MG63 (cell line): ENCODE measurements at places on chromosomes 5 and 9. TPM values are rescaled to one million over a fixed set of nuclear protein-coding genes. Genes with fewer than 3 reads are reported as not detected.

GRCh38 chr5:155181542-155181941 lies 168.0 kb downstream of the KIF4B start:
- no peak for DNase-seq

GRCh38 chr5:96780626-96781025 lies 27.1 kb downstream of the ERAP1 start:
- DNase-seq: no peak

GRCh38 chr9:123697686-123698085 lies 232.2 kb downstream of the DENND1A start:
- no peak for DNase-seq

- DNase-seq: no peak
These were observed 2.3 kb downstream of the DIRAS2 start for GRCh38 chr9:90640361-90640760.

GRCh38 chr5:168227973-168228615 lies 63.4 kb upstream of the WWC1 start:
- no peak for DNase-seq

GRCh38 chr9:84190411-84190810 lies 150.1 kb downstream of the SLC28A3 start:
- DNase-seq: no peak

- no peak for DNase-seq
These were observed 26.5 kb upstream of the MTMR12 start for GRCh38 chr5:32339198-32339597.

GRCh38 chr5:141783005-141783946 lies 94.9 kb downstream of the PCDH1 start:
- DNase-seq: peak; percentile 45

DNA sequence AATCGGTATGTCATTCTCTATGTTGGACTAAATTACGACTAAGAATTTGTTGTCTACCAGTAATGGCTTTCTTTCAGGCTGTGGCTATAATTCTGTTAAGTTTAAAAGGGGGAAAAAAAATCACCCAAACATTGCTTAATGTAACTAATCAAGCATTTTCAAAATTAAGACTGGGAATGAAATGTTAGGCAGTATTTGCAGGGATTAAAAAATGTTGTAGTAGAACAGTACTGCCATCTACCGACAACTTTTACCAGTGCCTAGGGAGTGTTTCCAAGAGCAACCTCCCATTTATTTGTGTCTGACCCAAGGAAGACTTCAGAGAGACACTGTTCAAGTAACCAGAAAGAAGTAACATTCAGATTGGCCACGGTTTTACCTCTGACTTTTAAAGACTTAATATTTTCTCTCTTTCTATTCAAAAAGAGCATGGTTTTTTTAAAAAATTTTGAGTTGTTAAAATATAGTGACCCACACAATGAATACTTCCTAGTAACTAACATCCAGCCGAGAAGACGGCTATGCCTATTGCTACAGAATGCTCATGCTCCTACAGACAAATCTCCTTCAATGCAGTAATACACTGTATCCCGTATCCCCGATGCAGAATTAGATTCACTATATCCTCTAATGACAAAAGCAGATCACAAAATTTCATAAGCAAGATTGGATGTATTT lies 92.4 kb downstream of the ARL15 start:
- no peak for DNase-seq

DNA sequence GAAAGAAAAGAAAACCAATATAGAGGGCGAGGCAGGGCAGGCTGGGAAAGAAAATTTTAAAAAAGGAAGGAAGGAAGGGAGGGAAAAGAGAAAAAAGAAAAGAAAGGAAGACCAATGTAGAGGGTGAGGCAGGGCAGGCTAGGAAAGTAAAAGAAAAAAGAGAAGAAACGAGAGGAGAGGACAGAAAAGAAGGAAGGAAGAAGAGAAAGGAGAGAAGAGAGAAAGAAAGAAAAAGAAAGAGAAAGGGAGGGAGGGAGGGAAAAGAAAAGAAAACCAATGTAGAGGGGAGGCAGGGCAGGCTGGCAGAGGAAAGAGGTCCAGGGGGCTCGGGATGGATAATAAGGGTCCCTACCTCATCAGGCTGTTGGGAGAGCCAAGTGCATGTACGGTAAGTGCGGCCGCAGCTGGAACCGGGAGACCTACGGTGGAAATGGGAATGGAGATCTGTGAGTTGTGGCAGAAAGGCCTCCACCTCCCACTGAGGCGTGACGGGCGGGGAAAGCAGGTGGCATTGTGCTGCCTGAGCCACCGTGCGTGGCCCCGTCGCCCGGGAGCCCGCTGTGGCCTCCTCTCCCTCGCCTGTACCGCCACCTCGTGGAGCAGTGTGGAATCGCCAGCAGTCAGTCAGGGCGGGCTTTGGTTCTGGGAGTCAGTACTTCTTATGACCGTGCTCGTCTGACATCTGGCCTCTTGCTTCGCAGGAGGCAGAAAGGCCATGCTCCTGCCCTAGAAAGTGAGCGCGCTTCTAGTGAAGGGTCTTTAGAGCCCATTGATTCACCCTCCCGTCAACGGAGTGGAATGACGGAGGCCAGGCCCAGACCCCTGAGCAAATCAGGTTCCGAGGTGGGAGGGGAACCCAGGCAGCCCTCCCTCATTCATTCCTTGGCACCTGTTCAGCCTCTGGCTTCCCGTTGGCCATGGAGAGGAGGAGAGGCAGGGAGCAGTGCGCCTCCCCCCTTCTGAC lies 10.4 kb upstream of the NHP2 start:
- DNase-seq: peak; percentile 69

DNA sequence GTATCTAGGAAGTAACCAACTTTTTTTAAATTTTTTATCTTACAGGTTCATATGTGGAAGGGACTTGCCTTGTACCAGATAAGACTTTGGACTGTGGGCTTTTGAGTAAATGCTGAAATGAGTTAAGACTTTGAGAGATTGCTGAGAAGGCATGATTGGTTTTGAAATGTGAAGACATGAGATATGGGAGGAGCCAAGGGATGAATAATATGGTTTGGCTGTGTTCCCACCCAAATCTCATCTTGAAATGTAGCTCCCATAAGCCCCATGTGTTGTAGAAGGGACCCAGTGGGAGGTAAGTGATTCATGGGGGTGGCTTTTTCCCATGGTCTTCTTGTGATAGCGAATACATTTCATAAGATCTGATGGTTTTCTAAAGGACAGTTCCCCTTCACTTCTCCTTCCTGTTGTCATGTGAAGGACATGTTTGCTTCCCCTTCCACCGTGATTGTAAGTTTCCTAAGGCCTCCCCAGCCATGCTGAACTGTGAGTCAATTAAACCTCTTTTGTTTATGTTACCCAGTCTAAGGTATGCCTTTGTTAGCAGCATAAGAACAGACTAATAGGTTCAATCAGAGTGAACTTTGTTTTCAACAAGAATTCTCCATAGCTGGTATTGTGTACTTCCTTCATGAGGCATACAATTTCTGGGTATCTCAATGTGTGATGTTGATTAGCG lies 535.6 kb upstream of the MEF2C start:
- DNase-seq: no peak

- no peak for DNase-seq
These were observed 75.5 kb downstream of the UNC13B start for GRCh38 chr9:35237311-35237710.

- no peak for DNase-seq
These were observed 112.5 kb downstream of the FAM114A2 start for GRCh38 chr5:153926201-153926600.

GRCh38 chr5:176589039-176589769 lies 20.8 kb downstream of the GPRIN1 start:
- no peak for DNase-seq

GRCh38 chr5:163604013-163604412 lies 98.6 kb downstream of the MAT2B start:
- no peak for DNase-seq

- DNase-seq: no peak
These were observed 35.5 kb downstream of the ADAM19 start for GRCh38 chr5:157540124-157540523.

- no peak for DNase-seq
These were observed 74.8 kb downstream of the HABP4 start for GRCh38 chr9:96524764-96525163.

GRCh38 chr5:24789611-24790351 lies 145.0 kb upstream of the CDH10 start:
- peak; percentile 25 for DNase-seq

GRCh38 chr5:31860726-31861433 lies 221.9 kb downstream of the PDZD2 start:
- no peak for DNase-seq

GRCh38 chr9:110081395-110081794 lies 126.6 kb downstream of the C9orf152 start:
- peak; percentile 38 for DNase-seq

GRCh38 chr9:114894609-114895433 lies 35.6 kb downstream of the TNFSF8 start:
- DNase-seq: peak; percentile 82

- DNase-seq: no peak
These were observed 100.0 kb downstream of the ZSWIM6 start for GRCh38 chr5:61431923-61432620.

- no peak for DNase-seq
These were observed 165.2 kb downstream of the MAPKAP1 start for GRCh38 chr9:125541840-125542243.

DNA sequence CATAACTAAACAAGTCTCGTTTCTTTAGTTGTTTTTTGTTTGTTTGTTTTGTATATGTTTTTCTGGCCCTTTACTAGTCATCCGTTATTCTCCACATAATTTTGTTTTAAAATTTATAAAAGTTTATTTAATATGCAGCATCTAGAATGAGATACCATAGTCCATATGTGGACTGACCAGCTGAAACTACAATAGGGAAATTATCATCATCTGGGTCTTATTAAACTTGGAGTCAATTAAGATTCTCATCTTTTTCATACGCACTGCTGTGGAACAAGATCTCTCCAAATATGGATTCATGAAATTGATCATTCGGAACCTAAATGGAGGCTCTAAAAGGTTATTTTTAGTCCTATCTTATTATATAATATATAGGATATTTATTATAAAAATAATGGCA lies 99.3 kb downstream of the FGF1 start:
- no peak for DNase-seq

GRCh38 chr5:162242416-162242815 lies 174.8 kb downstream of the GABRG2 start:
- DNase-seq: no peak

DNA sequence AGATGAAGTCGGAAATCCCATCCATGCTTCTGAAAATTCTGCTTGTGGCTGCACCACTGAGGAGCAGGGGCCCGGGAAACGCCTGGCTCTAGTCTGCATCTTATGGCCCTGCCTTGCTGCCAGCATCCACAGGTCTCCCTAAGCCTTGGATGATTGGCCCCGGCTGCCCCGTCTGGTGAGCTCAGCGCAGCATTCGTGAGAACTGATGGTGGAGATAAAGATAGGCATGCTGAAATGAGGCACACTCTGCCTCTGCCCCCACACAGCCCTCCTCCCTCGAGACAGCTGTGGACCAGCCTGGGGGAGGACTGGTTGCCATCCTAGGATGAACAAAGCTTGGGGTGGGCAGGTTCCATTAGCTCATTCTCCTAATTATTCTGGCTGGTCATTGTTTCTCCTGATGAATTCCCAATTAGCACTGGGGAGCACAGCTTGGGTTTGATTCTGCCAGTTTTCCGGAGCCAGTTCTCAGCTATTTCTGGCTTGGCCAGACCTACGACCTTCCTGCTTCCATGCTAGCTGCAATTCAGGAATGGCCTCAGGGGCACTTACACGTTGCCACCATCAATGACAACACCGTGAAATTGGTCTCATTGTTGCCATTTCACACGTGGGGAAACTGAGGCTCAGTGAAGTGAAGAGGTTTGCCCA lies 62.8 kb upstream of the CPEB4 start:
- no peak for DNase-seq

- DNase-seq: no peak
These were observed 94.8 kb upstream of the SMARCA2 start for GRCh38 chr9:1920386-1920785.

Gene FBXO10
- 0.84 and 4.3 TPM in 2 replicates for total RNA-seq

Gene OR13J1
- not detected in 2 replicates for total RNA-seq

Gene FAM163B
- total RNA-seq: not detected in 2 replicates

Gene GARNL3
- 0.57 and 1.9 TPM in 2 replicates for total RNA-seq

Gene DDX4
- total RNA-seq: not detected in 2 replicates

Gene OTP
- not detected in 2 replicates for total RNA-seq

Gene ESM1
- 0.07 TPM in 1 of 2 replicates, not detected in the other for total RNA-seq

Gene CCDC69
- 0.27 and 0.40 TPM in 2 replicates for total RNA-seq

Gene CYFIP2
- 4.4 and 5.0 TPM in 2 replicates for total RNA-seq

Gene SLC4A9
- total RNA-seq: not detected in 2 replicates

Gene CATSPER3
- 0.59 and 1.5 TPM in 2 replicates for total RNA-seq

Gene SLC36A2
- total RNA-seq: not detected in 2 replicates

Gene SUSD3
- total RNA-seq: 0.40 TPM in 1 of 2 replicates, not detected in the other

Gene NME5
- total RNA-seq: not detected in 2 replicates

Gene CCNO
- total RNA-seq: 0.39 and 0.89 TPM in 2 replicates
